ENCODE measurements at places on chromosomes 7 and 10.

- DNase-seq: no peak
Observed at GRCh38 chr10:64396105-64396708, 875.0 kb downstream of the REEP3 start.

DNA sequence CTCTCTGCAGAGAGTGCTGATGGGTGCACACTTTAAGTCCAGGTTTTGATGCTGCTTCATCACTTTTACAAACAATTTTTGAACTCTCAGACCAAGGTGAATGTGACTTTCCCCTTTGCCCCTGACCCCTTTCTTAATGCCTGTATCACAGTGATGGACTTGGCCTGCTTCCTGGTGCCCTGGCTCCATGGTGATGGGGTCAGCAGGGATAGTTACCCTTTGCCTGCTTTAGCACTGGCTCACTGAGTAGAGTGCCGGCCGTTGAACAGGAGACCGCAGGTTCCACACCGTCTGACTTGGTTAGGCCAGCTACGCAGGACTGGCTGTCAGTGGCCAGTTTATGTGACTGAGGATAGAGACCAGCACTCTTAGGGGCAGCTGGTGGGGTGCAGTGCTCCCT, 40.1 kb downstream of the LRGUK start:
- DNase-seq: no peak

- DNase-seq: no peak
Observed at GRCh38 chr7:26646336-26647048, 217.9 kb downstream of the SKAP2 start.

DNA sequence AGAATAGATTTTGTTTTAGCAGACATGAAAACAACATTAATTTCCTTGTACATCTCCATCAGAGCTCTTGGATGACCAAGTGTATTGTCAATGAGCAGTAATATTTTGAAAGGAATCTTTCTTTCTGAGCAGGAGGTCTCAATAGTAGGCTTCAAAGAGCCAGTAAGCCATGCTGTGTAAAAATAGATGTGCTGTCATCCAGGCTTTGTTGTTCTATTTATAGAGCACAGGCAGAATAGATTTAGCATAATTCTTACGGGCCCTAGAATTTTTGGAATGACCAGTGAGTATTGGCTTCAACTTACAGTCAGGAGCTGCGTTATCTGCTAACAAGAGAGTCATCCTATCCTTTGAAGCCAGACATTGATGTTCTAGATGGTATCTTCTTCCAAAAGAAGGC, 19.0 kb downstream of the MINPP1 start:
- no peak for DNase-seq

DNA sequence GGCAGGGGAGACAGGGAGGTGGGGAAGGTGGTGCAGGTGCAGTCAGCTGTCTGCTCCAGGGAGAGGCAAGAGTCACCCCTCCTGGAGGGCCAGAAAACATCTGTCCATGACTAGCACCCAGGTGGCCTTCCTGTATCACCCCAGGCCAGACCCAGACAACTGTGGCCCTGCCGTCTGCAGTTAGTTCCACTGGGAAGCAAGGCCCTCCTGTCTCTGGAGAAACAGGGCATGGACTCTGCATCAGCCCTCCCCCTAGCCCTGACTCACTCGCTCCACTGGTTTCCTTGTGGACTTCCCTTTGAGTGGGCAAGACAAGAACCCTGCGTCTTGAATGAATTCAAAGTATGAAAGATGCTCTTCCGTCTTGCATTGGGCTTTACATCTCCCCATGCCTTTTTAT, 12.6 kb downstream of the TBATA start:
- no peak for DNase-seq

- peak; percentile 1 for DNase-seq
Observed at GRCh38 chr10:47362199-47362598, 14.0 kb downstream of the RBP3 start.

DNA sequence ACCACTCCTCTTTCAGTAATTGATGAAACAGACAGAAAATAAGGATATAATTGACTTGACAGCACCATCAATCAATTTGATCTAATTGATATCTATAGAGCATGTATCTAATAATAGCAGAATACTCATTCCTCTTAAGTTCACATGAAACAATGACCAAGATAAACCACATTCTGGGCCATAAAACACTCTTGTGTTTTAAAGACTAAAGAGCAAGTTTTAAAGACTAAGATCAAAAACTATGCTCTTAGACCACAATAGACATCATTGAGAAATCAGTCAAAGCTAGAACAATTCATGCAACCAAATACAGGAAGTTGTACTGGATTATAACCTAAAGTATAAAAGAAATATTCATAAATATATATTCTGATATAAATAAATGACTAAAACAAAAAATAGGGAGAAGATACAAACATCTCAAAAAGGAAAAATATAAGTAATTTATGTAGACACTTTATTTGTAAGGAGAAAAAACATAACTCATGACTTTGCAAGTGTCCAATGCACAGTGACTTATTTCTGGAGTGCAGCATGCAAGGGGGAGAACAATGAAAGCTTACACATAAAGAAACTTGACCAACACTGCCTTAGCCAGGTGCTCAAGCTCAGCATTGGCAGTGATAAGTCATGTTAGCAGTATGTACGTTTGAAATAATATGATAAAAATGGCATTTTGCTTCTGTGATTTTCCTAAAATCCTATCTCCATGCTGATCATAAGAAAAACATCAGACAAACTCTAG, 312.7 kb upstream of the IGFBP3 start:
- DNase-seq: no peak

GRCh38 chr10:37053476-37053875, 71.9 kb upstream of the ANKRD30A start:
- no peak for DNase-seq

GRCh38 chr7:116292381-116292780, 82.0 kb downstream of the TES start:
- no peak for DNase-seq

- DNase-seq: no peak
Observed at GRCh38 chr7:29331163-29331562, 136.6 kb downstream of the CHN2 start.

- DNase-seq: no peak
Observed at GRCh38 chr7:22868509-22868908, 45.9 kb upstream of the TOMM7 start.

DNA sequence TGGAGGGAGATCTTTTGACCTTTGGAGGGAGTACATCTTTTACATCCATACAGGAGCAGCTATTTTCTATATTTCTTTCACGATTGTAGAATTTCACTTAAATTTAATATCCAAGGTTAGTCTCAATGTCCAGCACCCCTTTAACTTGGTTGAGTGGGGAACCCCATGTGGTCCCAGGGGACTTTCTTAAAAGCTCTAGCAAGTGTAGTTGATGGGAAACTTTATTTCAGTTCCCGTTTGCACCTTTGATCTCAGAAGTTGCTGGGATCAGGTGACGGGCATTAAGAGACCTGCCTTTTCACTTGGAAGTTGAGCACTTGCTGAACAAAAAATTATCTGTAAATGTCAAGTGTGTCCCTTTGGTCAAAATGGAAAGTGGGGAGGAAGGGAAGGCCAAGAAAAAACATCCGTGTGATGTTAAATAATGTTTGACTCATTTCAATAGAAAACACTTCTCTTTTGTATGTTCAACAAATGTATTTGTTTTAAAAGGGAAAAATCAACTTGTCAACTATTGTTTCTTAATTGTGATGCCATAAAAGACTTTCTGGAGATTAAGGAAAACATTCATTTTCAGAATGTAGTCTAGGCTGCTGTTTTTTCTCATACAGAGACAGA, 370.1 kb upstream of the GALNT17 start:
- no peak for DNase-seq

DNA sequence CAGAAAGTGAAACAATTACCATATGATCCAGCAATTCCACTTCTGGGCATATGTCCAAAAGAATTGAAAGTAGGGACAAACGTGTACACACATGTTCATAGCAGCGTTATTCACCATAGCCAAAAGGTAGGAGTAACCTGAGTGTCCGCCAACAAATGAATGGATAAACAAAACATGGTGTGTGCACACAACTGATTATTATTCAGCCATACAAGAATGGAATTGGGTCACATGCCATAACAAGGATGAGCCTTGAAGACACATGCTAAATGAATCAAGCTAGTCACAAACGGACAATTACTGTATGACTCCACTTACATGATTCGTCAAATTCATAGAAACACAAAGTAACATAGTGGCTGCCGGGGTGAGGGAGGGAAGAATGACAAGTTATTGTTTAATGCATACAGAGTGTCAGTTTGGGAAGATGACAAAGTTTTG, 4.1 kb upstream of the OIT3 start:
- DNase-seq: no peak

DNA sequence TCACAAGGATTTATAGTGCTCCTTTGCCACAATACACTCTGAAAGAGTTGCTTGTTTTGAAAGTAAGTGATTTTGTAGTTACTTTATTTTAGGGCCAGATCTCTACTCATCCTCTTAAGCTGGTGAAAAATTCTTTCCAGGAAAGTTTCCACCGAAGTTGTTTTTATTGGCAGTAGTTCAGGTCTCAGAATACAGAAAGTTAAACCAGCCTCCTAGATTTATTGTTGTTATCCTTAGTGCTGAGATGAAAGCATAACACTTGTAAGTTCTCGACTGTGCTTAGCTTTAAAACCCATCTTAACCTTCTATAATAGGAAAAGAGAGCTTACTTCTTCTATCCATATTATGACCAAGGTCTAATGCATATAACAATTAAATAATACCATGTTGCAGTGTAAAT, 5.5 kb downstream of the AP3M1 start:
- no peak for DNase-seq

DNA sequence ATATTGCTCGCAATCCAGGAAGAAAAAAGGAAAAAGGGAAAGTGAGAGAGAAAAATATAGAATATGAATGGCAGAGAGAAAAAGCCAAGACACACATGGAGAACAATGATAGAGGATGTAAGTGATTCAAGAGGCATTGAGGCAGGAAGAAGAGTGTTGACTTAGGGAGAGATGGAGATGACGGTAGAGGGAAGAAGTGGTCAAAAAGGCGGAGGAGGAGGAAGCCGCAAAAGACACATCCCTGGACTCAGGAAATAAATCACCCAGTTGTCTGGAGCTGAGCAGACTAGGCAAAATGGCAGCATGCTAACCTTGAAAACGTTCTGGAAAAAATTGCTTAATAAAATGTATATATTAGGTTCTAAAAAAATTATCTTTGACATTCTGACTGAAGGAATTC, 17.7 kb upstream of the GPR37 start:
- DNase-seq: no peak

GRCh38 chr7:99451936-99452335, 13.2 kb downstream of the CPSF4 start:
- no peak for DNase-seq

- DNase-seq: no peak
Observed at GRCh38 chr10:80966326-80966986, 428.8 kb downstream of the SH2D4B start.

GRCh38 chr10:78203915-78204818, 170.5 kb downstream of the RPS24 start:
- DNase-seq: no peak

GRCh38 chr7:141785706-141786552, 4.1 kb upstream of the TAS2R5 start:
- peak; percentile 9 for DNase-seq

DNA sequence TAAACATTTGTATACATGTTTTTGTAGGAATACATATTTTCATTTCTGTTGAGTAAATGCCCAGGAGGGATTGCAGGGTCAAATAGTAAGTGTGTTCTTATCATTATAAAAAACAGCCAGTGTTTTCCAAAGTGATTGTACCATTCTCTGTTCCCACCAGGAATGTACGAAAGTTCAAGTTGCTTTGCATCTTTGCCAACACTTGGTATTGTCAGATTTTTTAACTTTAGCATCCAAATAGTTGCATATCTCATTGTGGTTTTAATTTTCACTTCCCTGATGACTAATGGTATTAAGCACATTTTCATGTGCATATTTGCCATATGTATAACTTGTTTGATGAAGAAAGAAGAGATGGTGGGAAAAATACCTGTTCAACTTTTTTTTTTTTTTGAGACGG, 213.9 kb downstream of the ZNF365 start:
- DNase-seq: no peak

DNA sequence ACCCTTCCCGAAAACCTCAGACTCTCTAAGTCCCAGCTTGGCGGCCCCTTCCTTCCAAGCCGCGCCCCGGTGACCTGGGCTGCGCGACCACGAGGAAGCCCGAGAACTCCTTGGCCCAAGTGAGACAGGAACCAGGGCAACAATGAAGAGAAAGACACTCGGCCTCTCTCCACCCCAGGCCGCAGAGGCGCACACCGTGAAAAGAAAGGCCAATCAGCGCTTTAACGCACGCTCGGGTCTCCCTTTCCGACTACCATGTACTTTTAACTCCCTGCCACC, 166.4 kb upstream of the PPP1R3A start:
- peak; percentile 17 for DNase-seq
